ENCODE measurements at places on chromosomes 6 and 20.

- no peak for DNase-seq
Observed at GRCh38 chr20:41686961-41687360, 68.8 kb upstream of the CHD6 start.

GRCh38 chr6:168132531-168133167 lies 53.6 kb upstream of the FRMD1 start:
- DNase-seq: peak; percentile 78

GRCh38 chr6:17269840-17270239 lies 11.3 kb upstream of the RBM24 start:
- DNase-seq: no peak

DNA sequence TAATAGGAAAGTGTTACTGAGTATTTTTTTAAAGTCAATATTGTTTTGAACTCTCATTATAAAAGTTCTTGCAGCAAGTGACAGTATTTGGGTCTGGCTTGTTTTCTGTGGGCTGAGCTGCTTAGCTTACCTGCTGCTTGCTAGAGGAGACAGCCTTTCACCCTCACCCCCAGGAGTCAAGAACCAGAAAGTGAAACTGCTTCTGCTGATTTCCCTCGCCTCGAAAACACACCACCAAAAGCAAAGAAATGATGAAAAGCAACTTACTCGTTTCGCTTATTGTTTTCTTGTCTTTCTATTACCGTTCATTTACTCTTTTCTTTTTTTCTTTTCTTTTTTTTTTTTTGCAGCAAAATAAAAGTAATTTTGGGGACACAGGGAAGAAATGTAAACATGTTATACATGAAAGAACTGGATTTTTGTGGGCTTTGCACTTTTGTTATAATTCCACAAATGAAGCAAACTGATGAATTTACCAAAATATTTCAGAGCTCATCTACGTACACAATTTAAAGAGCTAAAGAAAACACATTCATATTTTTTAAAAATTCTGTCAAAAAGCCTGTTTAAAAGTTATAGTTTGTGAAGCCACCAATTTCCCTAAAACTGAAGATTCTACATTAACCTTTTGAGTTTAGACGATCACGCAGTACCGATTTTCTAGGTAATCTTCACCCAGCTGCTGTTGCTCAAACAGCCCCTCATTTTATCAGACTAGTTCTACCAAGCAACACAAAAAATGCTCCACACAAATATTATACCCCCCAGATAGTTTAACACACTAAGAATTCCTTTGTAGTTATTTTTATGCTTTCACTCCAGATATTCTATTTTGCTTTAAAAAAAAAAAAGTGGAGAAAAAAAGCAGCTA lies 1.7 kb downstream of the SCML4 start:
- DNase-seq: no peak

DNA sequence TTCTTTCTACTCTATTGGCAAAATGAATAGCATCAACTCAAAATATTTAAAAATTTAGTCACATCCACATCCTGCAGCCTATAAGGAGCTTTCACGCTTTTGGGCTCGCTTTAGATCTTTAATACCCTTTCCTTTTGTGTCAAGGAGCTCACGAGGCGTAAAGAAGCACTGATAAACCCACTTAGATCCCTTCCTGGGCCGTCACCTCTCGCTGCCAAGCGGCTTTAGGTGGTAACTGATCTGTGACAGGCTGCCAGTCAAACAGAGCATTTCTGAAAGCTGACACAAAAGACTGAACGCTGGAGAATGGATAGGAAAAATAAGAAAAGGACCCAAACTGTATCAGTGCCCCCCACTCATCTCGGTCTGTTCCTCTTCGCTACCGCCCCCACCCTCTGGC lies 385.7 kb upstream of the MMS22L start:
- DNase-seq: no peak

DNA sequence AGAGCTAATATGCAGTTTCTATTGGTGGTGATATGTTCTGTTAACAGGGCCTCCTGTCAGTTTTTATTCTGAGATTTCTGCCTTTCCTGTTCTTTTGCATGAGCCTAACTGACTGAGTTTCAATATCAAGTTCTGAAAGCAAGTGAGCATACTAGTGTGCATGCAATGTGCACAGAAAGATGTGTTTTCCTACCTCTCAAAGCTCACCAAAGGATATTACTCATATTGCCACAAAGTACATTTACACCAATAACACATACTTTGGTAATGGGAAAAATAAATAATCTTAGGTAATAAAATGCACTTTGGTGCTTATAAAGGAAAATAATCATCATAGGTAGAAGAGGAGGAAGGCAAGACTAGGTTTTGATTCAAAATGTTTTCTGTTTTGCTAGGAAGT lies 195.0 kb downstream of the KHDC1L start:
- no peak for DNase-seq
